Stimulated activated CD8-positive, alpha-beta memory T cell treated with anti-CD3 and anti-CD28 coated beads, Interleukin-7, amount 100 ng/mL, for 1 hour (primary cell): ENCODE measurements at places on chromosomes 13 and 19.

- DNase-seq = no peak
Observed at GRCh38 chr19:33557196-33557595, 35.6 kb upstream of the PEPD start.

DNA sequence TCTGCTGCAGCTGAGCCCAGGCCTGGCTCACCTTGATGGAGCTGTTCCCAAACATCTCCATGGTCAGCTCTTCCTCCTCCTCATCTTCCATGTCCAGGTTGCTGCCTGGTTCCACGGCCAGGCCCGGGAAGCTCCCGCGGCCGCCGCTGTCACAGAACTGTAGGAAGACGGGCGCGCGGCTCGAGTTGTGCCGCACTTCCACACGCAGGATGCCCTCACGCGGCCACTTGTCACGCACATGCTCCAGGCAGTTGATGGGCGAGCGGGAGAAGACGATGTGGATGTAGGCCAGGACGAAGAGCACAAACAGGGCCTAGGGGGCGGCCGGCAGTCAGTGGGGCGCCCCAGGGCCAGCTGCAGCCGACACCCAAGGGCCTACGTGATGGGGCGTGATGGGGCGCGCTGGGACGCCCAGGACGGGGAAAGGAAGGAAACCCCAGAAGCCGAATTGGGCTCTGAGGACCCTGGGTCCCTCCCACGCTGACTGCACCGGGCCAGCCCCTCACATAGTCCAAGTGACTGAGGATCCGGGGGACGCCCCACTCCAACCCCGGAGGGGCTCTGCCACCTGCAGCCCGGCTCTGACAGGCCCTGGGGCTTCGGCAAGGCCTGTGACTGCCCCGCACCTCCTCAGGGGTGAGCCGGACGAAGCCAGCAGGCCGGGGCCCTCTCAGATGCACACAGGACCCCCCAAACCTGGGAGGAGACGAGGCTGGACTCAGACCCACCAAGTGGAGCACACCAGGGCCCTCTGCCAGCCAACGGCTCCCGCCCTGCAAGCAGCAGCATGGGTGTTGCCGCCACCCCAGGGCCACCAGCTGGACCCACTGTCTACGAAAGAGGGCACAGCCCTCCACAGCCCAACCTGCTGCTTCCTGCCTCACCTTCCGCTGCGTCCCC, 6.5 kb downstream of the TMEM259 start:
- DNase-seq = no peak

DNA sequence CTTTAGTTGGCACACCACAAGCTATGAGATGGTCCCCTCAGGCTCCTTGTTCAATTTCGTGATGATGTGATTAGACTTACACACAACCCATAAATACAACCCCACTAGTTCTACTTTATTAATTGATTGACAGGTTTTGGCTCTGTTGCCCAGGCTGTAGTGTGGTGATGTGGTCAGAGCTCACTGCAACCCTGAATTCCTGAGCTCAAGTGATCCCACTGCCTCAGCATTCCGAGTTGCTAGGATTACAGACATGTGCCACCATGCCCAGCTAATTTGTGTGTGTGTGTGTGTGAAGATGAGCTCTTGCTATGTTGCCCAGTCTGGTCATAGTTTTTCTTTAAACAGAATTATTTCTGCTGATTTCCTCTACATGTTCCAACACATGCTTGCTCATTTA, 17.5 kb upstream of the HTR2A start:
- DNase-seq = no peak

DNA sequence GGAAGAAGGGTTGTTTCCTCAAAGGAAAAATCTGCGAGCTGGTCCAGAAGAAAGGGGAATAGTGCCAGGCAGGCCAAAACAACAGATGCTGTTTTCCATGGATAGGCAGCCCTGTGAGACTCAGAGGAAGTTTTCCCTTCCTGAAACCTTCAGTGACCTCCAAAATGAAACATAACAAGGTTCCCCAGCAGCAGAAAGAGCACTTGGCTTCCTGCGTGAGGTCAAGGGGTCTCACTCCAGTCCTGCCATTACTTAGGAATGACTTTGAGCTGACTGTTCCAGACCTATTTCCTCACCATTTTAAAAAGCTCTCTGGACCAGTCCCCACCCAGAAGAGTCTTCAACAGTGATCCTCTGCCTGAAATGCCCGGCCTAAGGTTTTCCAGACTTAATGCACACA, 104.6 kb upstream of the IPO5 start:
- DNase-seq = no peak

- DNase-seq = no peak
Observed at GRCh38 chr13:30410705-30411125, 11.6 kb upstream of the UBE2L5 start.

DNA sequence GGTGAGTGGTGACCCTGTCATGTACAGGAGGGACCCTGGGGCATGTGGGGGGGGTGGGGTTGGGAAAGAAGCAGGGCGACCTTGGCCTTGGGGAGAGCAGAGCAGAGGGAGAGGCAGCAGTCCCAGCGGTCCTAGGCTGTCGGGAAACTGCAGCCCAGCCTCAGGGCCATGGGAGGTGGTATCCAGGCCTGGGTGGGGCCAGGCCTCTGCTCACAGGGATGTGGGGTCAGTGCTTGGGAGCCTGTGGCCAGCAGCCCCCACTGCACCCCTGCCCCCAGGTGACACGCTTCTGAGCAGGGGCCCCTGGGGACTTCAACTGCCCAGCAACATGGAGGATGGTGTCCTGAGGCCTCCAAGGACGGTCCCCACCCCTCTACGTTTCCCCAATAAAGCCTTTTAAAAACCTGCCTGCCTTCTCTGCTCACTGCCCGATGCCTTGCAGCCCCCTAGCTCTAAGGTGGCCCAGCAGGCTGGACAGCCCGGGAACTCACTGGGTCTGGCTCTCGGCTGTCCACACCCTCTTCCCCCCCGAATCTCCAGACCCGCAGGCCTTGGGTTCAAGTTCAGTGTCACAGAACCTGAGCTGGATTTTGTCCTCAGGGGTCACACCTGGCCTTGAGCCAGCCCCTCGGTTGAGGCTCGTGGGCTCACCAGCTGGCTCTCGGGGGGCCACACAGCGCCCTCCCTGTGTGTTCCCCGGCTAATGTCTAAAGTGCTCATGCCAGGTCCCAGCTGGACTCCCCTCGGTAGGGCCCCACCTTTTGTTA, 6.9 kb downstream of the PNKP start:
- DNase-seq = no peak

- no peak for DNase-seq
Observed at GRCh38 chr13:33144358-33144784, 128.1 kb downstream of the KL start.
